Amniotic stem cell (primary cell): ENCODE measurements at places on chromosomes 5 and 9.

DNA sequence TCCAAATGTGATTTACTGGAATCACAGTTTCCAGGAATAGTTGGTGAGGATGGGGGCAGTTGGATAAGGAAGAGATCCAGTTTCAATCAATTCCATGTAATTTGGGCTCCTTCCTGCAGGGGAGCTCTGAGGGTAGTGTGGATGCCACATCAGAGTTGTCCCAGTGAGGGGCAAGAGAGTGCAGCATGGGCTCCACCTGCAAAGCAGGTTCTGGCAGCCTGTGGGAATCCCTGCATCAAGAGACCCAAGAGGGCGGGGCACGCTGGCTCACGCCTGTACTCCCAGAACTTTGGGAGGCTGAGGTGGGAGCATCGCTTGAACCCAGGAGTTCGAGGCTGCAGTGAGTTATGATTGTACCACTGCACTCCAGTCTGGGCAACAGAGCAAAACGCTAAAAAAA is 188.5 kb downstream of the CACNA1B start:
- no peak for DNase-seq

GRCh38 chr9:4569101-4569500 is 78.8 kb downstream of the SLC1A1 start:
- DNase-seq = no peak

DNA sequence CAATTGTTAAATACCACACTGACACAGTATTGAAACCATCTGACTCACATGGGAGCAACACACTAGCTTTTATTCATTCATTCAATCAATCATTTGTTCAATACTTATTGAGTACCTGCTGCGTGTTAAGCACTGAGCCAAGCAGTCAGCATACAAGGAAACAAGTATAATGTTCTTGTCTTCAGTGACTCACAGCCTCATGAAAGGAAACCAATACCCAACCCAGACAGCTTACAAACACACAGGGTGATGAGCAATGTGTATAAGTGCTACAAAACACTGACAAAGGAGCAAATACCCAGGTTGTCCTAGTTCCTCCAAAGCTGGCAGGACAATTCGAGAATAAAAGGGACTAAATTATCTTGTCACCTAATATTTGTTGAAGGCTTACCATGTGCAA is 67.6 kb upstream of the RASEF start:
- DNase-seq = no peak

GRCh38 chr9:129561594-129562281 is 59.2 kb downstream of the C9orf50 start:
- no peak for DNase-seq

GRCh38 chr9:93117924-93118862 is 15.9 kb downstream of the NINJ1 start:
- DNase-seq = no peak

GRCh38 chr5:168749391-168750100 is 170.4 kb upstream of the PANK3 start:
- no peak for DNase-seq

DNA sequence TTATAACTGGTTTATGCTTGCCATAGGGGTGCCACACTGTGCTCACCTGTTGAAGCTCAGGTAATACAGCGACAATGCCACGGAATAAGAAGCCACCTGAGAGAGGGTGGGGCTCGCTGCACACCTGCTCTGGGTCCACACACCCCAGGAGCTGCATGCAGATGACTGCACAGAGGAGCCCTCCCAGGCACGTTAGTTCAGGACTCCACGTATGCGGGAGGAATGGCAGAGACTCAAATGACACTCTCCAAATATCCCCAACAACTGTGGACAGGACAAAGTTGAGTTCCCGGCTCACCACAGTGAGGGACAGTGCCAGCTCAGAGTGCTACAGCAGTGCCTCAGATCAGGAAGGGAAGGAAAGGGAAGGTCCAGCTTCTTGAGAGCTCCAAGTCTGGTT is 5.8 kb upstream of the FCN1 start:
- DNase-seq = no peak

DNA sequence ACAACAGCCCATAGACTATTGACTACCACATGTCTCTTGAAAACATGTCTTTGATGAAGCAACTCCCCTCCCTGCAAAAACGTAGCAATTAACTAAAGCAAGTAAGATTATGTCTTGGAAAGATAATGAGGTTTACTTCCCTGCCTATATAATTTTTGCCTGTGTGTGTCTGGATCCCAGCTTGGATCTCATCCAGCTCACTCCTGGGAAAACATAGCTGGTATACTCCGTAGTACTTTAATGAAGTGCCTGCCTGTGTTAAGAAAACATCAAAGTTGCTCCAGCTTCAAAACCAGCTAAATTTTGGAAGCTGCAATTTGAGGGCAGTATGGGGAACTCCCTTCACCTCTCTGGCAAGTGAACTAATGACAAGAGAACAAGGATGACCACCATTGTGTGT is 182.6 kb upstream of the C9orf72 start:
- no peak for DNase-seq

DNA sequence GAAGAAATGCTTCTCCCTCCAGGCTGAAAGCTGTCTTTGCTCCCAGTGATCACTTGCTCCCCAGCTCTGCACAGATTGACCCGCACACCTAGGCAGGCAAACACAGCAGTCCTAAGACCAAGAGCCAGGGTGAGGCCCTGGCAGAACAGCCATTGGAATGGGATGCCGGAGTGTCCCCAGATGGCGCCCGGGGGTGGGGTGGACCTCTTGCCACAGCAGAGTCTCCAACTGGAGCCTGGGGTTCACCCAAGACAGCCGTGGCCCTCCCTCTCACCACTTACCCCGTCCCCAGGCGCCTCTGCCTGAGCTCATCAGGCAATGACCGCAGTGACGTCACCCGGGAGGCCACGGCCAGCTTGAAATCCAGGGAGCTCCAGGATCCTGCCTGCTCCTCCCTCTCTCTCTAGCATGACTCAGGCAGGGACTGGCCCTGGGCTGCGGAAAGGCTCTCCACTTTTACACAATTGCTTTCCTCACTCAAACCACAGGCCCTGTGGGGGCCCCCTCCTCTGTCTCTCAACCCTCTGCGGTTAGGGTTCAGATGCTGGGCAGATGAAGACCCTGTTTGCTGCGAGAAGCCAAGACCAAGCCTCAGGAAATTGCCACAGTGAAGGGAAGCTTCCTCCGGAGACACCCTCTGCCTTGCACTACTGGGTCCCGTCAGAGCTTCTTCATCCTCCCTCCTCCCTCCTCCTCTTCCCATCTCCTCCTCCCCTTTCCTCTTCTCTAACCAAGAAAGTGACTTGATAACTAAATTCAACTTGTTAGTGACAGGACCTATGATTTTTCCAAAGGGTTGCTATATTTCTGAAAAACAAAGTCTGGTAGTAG is 24.3 kb upstream of the PTGES start:
- peak; percentile 96 for DNase-seq

DNA sequence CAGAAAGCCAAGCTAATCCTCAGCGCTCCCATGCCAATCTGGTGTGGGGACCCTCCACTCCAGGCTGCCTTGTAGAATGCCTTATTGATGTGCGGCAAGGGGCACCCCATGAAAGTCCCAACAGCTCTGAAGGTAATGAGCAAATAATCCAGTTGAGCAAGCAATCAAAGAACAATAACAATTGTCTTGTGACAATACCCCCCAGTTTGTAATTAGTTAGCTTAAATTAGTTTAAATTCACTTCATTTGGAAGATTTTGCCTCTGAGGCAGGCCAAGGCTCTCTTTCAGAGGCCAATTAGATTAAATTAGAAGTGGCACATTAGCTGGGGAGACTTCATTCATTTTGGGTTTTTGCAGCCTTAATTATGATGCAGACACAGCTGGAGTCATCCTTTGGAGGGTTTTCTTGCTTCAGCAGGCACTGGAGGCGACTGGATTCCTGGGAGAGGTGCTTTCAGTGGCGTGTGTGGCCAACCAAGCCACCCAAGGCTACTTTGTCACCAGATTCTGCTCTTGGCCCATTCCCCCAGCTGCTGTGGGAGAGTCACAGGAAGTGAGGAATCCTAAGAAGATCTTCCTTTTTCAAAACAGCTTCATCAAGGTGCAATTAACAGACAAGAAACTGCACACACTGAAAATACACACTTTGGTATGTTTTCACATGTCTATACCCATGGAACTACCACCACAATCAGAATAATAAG is 17.9 kb upstream of the FBP1 start:
- no peak for DNase-seq

DNA sequence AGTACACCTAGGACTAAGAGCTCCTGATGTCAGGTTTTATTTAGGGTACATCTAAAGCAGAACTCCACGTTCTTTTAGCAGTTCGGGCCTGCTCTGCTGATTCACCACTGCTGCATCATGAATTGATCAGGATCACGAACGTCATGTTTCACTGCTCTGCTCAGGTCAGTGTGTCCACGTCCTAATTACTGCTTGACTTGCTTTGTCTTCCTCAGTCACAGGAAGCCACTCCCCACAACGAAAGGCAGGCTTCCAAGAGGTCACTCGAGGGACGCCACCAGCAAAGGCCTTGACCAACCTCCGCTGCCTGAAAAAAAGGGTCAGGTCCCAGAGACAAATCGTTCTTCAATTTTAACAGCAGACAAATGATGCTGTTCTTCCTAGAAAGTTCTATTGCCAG is 40.3 kb downstream of the CTNND2 start:
- no peak for DNase-seq

DNA sequence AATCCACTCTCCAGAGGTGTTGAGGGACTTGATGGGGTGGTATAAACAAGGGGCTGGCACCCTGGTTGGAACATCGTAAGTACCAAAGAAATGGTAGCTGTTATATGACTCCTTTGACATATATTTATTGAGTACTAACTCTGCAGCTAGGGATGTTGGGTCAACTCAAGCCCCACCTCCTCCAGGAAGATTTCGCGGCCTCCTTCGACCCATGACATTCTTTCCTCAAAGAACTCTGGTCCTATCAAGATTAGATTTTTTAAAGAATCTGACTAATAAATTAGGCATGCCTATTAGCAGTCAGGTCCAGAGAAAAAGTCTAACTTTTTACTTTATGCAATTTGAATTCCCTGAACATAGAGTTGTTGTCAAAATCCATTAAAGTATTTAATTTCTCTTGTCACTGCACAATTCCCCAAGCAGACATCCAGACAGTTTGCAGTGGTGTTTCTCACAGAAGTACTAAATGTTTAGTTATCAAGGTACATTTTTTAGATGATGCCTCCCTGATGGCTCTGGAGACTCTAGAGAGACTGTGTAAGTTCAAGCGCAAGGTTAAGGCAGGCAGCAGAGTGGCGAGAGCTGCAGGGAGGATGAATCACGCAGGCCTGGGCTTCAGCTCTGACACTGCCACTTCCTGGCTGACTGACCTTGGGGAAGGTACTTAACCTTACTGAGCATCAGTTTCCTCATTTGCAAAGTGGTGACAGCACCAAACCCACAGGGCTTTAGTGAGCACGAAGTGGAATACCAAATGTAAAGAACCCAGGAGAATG is 209.6 kb downstream of the TTLL11 start:
- DNase-seq = no peak

GRCh38 chr5:179955630-179956029 is 47.9 kb upstream of the TBC1D9B start:
- no peak for DNase-seq

- DNase-seq = no peak
Observed at GRCh38 chr9:34382054-34382453, 5.4 kb upstream of the MYORG start.

GRCh38 chr9:7490317-7491108 is 309.1 kb downstream of the DMAC1 start:
- DNase-seq = no peak

DNA sequence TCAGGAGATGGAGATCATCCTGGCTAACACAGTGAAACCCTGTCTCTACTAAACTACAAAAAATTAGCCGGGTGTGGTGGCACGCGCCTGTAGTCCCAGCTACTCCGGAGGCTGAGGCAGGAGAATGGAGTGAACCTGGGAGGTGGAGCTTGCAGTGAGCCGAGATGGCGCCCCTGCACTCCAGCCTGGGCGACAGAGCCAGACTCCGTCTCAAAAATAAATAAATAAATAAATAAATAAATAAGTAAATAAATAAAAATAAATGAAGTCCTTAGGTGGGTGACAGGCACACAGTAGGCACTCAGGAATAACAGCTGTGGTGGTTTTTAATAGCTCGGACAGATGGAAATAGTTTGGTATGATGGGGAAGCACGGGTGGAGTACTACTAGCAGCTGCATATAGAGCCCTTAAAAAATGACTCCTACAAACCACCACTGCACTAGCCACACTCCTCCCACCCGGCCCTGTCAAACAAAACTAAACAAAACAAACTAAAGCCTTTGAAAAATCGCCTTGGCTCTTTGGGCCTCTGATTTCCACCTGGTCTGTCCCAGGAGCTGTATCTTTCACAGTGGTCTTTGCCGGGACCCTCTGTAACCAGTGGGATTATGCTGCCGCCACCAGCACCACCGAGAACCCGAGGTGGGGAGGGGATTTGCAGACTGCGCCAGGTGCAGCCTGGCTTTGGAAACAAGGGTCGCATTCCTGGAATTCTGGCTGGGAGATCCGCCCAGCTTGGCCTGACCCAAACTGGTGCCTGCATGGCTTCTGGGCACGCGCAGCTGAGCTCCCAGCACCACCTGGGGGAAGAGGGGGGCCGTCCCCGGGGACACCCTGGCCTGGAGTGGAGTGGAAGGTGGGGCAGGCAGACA is 5.1 kb upstream of the WDR5 start:
- no peak for DNase-seq

- DNase-seq = peak; percentile 69
Observed at GRCh38 chr9:17613758-17614157, 34.9 kb downstream of the SH3GL2 start.

DNA sequence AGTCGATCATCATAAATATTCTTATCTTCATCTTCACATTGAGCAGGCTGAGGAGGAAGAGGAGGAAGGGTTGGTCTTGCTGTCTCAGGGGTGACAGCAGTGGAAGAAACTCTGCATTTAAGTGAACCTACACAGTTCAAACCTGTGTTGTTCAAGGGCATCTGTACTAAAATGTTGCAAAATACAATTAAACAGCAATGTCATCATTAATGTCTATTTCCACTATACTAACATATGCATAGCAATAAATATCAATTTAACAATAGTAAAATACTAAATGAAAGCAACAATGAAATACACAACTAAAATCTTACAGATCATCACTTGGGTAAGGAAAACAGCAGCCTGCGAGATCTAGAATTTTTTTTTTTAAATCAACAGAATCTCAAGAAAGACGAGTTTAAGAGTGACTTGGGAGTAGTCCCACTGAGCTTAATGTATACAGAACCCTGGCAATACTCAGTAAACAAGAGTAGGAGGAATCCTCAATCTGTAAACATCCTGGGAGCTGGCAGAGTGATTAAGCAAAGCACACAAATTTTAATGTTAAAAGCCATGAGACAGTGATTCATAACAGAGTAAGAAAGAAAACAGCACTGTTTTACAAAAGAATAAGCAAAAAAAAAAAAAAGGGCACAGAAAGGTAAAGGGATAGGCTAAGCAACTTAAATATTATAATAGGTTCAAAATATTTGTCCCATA is 10.0 kb downstream of the HOMER1 start:
- DNase-seq = no peak

- no peak for DNase-seq
Observed at GRCh38 chr5:128826275-128826674, 139.0 kb upstream of the SLC27A6 start.

DNA sequence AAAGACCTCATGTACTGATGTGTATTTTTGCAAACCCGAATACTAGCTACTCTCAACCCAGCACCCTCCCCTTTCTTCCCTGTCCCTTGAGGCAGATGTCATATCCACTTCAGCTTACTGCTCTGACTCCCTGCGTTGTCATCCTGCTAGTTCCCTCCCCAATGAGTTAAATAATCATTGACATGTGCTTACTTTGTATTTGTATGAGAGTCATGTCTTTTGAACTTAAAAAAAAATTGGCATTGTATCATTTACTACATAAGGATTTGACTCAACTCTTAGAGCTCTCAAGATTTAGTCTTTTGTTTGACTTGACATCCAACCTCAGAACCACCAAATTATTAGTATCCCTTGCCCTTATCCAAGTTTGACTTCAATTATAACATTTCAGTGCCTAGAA is 219.7 kb upstream of the TUT7 start:
- no peak for DNase-seq

- no peak for DNase-seq
Observed at GRCh38 chr5:90338712-90339372, 70.7 kb downstream of the CETN3 start.
